ENCODE measurements at places on chromosomes 6 and 20.

DNA sequence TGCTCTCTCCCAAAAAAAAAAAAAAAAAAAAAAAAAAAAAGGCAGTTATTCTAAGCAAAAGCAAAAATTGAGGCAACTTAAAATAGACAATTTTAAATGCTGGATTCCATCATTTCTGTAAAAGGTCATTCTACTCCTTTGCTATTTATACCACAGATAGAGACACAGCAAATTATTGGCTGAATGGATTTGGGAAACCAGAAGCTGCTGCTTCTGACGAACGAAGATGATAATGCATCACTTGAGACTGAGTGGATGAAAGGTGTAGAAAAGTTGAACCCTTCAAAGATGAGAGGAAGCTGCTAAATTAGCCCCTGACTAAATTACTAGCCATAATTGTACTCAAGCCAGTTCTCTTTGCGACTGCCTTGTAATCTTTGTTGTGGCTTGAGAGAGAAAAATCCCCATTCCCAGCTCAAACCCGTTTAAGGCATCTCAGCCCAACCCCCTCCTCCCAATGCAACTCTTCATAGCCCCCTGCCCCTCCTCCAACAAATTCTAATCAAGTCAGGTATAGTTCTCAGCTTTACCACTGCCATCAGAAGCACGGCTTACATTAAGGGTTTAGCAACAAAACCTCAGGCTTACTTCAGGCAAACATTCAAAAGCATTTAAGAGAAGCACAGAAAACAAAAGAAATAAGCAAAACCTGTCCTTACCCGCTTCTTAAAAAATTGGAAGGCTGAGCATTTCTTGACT is 1.0 kb downstream of the SGK1 start:
- no peak for DNase-seq

DNA sequence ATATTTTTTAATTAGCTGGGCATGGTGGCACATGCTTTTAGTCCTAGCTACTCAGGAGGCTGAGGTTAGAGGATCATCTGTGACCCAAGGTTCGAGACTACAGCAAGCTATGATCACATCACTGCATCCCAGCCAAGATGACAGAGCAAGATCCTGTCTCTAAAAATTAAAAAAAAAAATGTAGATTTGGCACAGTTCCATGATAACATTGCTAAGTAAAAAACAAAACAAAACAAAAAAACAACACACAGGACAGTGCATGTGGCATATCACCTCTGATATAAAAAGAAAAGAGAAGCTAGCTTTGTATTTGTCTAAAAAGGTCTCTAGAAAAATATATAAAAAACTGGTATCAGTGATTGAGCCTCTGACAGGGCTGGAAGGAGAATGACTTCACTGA is 24.6 kb downstream of the RNF24 start:
- no peak for DNase-seq

DNA sequence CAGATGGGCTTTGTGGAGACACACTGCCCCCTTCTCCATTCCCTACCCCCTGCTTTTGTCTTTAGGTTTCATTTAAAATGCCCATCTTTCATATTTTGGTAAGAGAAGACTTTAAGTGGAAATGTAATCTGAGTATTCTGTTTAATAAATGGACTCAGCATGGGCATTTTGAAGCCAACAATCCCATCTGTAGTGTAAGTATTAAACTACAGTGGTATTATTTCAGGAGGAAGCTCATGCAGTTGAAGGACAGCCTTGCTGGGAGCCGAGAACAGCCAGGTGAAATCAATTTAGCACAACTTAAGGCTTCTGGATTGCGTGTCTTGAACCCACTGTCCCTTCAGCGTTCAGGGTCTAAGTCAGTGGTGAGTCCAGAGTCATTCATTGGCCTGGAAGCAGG is 63.5 kb downstream of the AKAP12 start:
- no peak for DNase-seq

- no peak for DNase-seq
Measured at GRCh38 chr6:4055420-4056041, 23.4 kb downstream of the FAM217A start.

DNA sequence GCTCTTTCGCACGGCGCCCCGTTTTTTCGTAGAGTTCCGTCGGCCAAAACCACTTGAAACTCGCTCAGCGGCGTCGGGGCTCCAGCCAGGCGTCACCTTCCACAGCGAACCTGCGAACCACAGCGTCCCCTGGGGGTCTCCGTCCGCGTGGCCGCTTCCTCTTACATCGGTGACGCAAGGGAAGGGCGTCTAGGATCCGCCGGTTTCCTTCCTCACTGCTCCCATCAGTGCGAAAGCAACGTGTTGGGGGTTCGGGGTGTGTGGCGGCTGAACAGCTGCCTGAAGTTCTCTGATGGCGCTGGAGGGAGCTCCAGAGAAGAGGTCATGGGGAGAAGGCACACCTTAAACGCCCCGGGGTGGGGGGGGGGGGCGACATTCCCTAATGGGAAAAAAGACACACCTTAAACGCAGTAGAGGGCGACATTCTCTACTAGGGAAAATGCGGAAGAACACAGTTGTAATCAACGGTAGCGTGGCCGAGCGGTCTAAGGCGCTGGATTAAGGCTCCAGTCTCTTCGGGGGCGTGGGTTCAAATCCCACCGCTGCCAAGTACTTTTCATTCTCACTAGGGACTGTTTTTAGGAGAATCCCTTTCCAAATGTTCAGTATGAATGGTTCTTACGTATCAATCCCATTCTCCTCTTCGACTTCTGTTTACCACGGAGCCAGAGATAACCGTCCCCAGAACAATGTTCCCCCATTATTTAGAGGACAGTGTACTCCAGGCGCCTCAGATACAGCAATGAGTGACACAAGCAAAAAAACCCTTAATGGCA is 16.4 kb downstream of the ZNF311 start:
- peak; percentile 50 for DNase-seq

GRCh38 chr6:24905483-24905882 is 30.3 kb downstream of the RIPOR2 start:
- no peak for DNase-seq

DNA sequence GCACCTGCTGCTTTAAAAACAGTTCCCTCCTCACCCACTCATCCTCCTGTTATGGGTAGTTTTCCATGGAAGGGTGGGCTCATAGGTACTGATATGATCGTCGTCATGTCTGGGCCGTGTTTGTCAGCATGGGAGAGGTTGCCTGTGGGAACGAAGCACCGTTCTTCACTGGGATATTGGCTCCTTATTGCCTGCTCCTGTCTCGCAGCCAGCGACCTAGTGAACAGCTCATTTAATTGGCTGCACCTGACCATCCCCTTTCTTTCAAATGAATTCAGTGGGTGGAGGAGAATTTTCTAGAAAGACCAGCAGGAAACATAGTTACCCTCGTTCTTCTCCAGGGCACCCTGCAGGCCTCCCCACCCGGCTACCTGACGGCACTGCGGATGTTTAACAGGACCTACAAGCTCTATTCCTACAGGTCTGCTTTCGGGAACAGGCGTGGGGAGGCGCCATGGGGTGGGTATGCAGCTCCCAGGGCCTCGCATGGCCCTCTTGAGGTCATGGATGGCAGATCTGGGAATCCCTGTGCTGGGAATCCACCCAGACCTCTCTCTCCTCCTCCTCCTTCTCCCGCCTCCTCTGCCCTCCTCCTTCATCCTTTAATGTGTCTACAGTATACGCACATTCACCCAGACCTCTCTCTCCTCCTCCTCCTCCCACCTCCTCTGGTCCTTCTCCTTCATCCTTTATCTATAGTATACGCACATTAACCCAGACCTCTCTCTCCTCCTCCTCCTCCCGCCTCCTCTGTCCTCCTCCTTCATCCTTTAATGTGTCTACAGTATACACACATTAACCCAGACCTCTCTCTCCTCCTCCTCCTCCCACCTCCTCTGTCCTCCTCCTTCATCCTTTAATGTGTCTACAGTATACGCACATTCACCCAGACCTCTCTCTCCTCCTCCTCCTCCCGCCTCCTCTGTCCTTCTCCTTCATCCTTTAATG is 21.9 kb downstream of the ENTPD6 start:
- no peak for DNase-seq

DNA sequence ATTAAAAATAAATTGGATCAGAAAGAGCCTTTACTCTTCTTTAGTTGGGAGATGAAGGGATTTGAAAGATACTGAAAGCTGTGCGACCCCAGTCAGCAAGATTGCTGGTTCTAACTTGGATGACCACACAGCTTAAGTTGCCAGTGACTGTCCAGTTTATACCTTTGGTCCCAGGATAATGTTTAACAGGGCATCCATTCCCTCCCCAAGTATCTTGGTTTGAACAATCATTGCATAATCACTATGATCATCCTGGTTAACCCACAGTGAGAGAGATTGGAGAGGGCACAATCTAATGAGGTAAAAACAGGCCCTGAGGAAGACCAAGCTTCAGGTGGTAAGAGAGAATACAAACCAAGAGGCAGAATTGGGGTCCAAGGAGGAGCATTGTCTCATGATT is 798.3 kb downstream of the MAFB start:
- DNase-seq: no peak

DNA sequence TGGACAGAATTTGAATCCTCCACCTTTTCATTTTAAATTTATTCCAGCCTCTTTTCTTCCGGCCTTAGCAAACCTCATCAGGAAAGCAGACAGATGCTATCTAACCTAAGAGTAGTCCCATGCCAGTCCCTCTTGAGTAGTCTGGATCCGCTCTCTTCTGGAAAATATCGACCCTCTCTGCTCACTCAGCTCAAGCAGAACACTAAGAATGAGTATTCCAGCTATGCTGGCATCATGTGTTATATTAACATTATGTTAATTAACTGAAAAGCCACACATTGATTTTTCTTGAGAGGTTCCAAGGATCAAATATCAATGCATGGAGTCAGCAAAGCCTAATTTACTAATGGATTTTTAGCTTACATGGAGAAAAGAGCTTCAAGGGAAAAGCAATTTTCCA is 161.4 kb downstream of the ID4 start:
- DNase-seq: no peak

GRCh38 chr6:156538875-156539660 is 238.1 kb upstream of the ARID1B start:
- no peak for DNase-seq

DNA sequence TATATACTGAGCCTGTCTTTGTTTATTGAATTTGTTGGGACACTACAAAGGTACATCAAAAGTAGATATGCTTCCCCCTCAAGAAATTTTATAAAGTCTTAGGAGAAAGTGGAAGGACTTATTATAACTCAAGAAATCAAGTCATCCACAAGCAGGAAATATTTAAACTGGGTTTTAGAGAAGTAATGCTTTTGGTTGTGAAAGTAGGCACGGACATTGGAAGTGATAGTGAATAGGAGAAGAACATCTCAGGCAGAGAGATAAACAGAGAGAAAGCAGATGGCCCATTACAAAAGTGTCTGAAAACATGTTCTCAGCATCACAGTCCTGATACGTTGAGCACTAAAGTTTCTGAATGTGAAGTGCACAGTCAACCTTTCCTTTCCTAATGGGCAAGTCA is 415.6 kb upstream of the RNF217 start:
- no peak for DNase-seq

- no peak for DNase-seq
Measured at GRCh38 chr6:85322446-85323105, 127.3 kb upstream of the NT5E start.

- DNase-seq: no peak
Measured at GRCh38 chr20:62736026-62736406, 27.4 kb downstream of the NTSR1 start.

DNA sequence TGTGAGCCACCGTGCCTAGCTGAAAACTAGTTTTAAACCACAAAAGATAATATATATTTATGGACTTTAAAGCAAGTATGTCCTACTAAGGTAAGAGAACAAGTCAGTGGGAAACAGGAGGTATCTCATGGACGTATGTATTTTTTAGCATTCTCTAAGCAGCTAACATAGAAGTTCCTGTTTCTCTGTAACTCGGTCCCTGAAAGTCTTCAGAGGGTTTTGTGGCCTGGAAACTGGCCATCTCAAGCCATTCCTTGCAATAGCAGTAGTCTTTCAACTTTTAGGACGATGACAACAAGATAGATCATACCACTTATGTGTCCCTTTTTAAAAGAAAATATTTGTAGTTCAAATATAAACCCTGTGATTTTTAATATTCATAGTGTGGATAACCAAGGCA is 95.6 kb upstream of the RALGAPA2 start:
- DNase-seq: no peak

DNA sequence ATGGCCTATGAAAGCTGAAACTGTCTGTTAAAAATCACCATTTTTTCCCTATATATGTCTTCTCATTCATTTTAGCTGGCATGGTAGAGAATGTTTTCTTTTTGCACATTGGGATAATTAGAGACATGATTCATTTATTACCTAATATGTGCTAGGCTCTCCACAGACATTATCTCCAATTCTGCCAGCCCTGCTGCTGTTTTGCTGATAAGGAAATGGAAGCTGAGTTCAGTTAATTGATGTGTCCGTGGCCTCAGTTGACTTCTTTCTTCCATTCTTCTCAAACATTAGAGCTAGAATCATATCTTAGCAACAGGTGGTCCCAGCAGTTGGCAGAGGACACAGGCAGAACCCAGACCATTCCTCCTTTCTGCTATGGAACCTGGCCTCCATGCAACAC is 644.1 kb upstream of the CITED2 start:
- DNase-seq: no peak

- DNase-seq: no peak
Measured at GRCh38 chr20:54624706-54625390, 149.5 kb downstream of the DOK5 start.

DNA sequence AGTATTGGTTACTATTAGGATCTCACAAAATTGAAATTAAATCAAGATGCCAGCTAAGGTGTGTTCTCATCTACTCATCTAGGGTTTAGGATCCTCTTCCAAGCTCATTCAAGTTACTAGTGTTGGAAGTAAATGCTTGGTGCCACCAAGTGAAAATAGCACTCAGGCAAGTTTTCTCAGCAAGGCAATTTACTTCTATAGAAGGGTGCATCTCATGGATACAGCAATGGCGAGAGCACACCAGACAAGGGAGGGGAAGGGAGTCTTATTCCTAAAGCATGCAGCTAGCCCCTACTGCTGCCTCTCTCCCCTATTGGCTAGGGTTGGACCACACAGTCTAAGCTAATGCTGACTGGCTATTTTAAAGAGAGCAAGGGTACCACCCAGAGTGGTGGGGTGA is 23.0 kb upstream of the FAM8A1 start:
- DNase-seq: no peak

DNA sequence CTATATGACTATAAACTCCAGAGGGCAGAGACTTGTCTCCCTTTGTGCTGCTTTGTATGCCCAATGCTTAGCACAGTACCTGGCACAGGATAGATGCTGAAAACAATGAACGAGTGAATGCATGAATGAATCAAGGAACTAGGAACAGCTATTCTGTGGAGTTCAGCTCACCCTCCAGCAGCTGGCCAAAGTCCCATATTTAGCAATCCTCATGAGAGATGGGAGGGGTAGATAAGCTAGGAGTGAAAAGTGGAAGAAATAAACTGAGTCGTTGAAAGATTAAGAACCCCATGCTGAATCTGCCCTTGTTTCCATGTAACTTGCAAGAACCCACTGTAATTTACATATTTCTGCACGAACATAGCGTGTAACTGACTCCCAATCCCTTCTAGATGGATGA is 106.5 kb downstream of the MAFB start:
- no peak for DNase-seq

Measured in memory B cell (primary cell).